ENCODE measurements at places on chromosomes 1 and 21. TPM values are rescaled to one million over a fixed set of nuclear protein-coding genes. Genes with fewer than 3 reads are reported as not detected.

FALEC gene
- total RNA-seq: not detected

SPATA1 gene
- total RNA-seq: 0.56 TPM

CR1L gene
- not detected for total RNA-seq

LCK gene
- total RNA-seq: 1.1 TPM

DNA sequence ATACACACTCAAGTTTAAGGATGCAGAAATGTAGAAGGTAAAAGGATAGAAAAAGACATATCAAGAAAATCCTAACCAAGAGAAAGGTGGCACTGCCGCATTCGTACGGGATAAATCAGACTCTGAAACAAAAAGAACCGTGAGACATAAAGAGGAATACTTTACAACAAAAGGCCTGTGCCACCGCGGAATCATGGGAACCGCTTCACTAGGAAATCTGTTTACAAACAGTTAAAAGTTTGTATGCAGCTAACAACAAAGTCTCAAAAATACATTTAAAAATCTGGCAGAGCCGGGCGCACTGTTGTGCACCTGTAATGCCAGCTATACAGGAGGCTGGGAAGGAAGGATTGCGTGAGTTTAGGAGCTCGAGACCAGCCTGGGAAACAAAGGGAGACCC, 8.1 kb downstream of the WRAP73 start:
- no peak for DNase-seq

- peak; percentile 37 for DNase-seq
These were observed 95.0 kb upstream of the C1orf105 start for GRCh38 chr1:172325531-172325930.

- DNase-seq: no peak
These were observed 48.8 kb downstream of the NID1 start for GRCh38 chr1:236016083-236016482.

- no peak for DNase-seq
These were observed 122.0 kb downstream of the LACTBL1 start for GRCh38 chr1:22850681-22851080.

DNA sequence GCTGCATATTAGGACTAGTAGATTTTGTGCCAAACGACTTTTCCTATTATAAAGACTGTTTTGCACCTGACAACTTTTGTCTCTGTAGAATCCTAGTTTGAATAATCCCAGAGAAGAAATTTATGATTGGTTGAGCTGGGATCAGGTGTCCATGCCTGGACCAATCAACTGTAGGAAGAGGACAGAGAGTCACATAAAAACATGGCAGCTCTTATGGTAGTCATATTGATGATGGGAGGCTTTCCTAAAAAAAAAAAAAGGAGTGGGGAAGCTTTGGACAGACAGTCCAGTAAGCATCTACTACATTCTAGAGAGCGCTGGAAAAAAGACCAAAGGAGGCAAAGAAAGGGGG, 30.7 kb upstream of the IGSF3 start:
- no peak for DNase-seq

DNA sequence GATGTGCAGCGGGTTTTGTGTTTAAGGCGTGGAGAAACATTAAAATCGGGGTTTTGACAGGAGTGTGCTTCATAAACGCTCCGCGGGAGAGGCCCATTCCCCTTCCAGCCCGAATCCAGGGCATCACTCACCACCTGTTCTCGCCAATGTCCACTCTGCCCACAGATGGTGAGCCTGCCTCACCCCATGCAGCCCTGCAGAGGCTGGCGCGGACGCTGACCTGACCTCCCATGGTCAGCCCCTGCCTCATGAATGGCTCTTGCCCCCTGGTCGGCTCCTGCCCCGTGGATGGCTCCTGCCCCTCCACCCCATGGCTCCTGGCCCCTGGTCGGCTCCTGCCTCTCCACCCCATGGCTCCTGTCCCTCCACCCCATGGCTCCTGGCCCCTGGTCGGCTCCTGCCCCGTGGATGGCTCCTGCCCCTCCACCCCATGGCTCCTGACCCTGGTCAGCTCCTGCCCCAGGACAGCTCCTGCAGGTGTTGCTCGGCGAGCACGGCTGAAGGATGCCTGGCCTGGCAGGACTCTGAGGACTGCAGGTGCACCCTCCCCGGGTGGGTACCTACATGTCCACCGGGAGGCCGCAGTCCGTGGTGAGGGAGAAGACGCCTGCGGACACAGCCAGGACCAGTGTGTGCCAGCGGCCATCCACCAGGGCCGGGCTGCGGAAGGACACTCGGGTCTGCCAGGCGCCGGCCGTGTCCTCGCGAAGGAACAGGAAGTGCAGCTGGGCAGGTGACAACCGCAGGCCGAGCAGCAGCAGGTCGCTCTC, 6.7 kb downstream of the KRTAP10-1 start:
- DNase-seq: no peak

- peak; percentile 73 for DNase-seq
These were observed 25.6 kb downstream of the LRRC71 start for GRCh38 chr1:156945881-156946661.
